ENCODE measurements at places on chromosomes 3 and 15. TPM values are rescaled to one million over a fixed set of nuclear protein-coding genes. Genes with fewer than 3 reads are reported as not detected.

GRCh38 chr3:187997490-187997889 is 156.5 kb upstream of the LPP start:
- H3K27me3 ChIP-seq, result no peaks in the 10 kb centered on the region
- no peaks in the 10 kb centered on the region for H3K36me3 ChIP-seq
- no peak overlapping the region for H3K4me3 ChIP-seq
- no peak overlapping the region for H3K27ac ChIP-seq
- peaks cover 11% of the 10 kb centered on the region for H3K4me1 ChIP-seq

GRCh38 chr3:168123201-168124176 is 27.8 kb upstream of the GOLIM4 start:
- no peak overlapping the region for H3K27ac ChIP-seq
- H3K27me3 ChIP-seq, result no peaks in the 10 kb centered on the region
- H3K4me3 ChIP-seq, result no peak overlapping the region
- no peaks in the 10 kb centered on the region for H3K36me3 ChIP-seq
- peaks cover 34% of the 10 kb centered on the region for H3K4me1 ChIP-seq

- no peak overlapping the region for H3K4me3 ChIP-seq
- no peaks in the 10 kb centered on the region for H3K4me1 ChIP-seq
- H3K36me3 ChIP-seq, result no peaks in the 10 kb centered on the region
Observed at GRCh38 chr3:183489455-183490210, 61.2 kb upstream of the MCF2L2 start.

DNA sequence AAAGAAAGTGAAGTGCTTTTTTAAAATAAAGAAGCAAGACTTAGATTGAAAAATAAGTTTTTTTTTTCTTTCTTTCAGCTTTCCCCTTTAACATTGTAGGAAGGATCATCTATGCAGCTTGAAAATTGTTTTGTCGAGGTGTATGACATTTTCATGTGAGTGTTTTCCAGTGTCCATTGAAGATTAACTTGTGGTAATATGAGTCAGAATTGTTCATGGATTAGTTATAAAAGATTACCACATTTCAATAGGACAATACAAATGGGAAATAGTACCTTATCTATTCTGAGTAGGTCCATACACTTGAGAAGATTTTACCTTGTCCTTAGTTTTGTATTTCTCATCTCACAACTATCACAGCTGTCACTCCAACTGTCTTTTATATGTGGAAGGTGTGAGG is 1234.7 kb downstream of the NSUN3 start:
- no peak overlapping the region for H3K4me3 ChIP-seq
- no peaks in the 10 kb centered on the region for H3K36me3 ChIP-seq
- DNase-seq, result no peak
- H3K27me3 ChIP-seq, result no peaks in the 10 kb centered on the region
- no peak overlapping the region for H3K27ac ChIP-seq

DNA sequence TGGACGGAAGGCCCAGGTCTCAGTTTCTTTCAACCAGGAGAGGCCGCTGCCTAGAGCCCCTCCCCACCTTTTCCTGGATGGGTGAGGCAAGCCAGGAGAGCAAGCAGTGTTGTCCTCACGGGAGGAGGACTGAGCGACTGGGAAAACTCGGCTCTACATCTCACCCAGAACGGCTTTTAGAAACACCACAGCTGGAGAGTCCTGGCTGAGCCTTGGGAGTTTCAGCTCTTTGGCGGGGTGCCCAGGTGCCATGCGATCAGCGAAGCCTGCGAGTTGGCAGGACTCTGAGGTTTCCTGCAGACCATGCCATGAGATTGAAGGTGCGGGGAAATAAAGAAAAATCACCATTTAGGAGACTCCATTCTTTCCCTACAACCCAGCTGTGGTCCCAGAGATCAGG is 26.0 kb downstream of the PPCDC start:
- H3K27ac ChIP-seq, result no peak overlapping the region
- H3K4me1 ChIP-seq, result peaks cover 28% of the 10 kb centered on the region
- no peak overlapping the region for H3K4me3 ChIP-seq
- H3K27me3 ChIP-seq, result no peaks in the 10 kb centered on the region
- no peak for DNase-seq
- H3K36me3 ChIP-seq, result no peaks in the 10 kb centered on the region

DNA sequence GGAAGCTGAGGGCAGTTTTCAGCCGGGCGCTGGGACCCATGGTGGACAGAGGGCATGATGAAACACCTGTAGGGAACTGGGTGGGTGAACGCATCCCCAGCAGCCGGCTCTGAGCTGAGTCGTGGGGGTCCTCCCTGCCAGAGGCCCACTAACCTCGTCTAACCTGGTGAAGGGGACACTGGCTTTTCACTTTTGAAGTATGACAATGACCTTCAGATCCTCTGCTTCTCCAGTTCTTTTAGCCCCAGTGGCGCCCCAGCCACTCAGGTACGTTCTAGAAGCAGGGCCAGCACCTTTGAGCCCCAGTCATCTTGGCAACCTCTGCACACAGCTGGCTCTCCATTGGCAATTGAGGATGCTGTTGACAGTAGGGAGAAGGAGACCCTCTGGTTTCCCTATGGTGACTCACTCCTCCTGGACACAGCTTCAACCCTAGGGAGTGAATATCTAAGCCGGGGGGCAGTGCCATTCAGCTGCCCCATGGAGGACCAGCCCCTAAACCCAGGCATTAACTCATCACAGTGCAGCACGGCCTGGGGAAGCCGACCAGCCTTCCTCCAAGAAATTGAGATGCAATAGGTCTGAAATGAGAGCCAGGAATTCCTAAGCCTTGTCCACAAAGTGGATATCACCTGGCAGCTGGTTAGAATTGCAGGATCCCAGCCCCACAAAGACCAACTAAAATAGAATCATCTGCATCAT is 46.1 kb downstream of the CMTM6 start:
- no peaks in the 10 kb centered on the region for H3K4me1 ChIP-seq
- H3K36me3 ChIP-seq, result peaks cover 4% of the 10 kb centered on the region
- no peak overlapping the region for H3K4me3 ChIP-seq
- H3K27me3 ChIP-seq, result no peaks in the 10 kb centered on the region
- H3K27ac ChIP-seq, result no peak overlapping the region
- no peak for DNase-seq

The CPNE9 gene
- total RNA-seq, result not detected

The CFAP100 gene
- total RNA-seq, result not detected

The LYZL4 gene
- not detected for total RNA-seq

All from tibial nerve (tissue), 4 donors.